ENCODE measurements at places on chromosomes 1 and 21. TPM values are rescaled to one million over a fixed set of nuclear protein-coding genes. Genes with fewer than 3 reads are reported as not detected.

SYTL1 gene
- total RNA-seq = 2.3 TPM

AK5 gene
- total RNA-seq = 1.2 TPM

DNA sequence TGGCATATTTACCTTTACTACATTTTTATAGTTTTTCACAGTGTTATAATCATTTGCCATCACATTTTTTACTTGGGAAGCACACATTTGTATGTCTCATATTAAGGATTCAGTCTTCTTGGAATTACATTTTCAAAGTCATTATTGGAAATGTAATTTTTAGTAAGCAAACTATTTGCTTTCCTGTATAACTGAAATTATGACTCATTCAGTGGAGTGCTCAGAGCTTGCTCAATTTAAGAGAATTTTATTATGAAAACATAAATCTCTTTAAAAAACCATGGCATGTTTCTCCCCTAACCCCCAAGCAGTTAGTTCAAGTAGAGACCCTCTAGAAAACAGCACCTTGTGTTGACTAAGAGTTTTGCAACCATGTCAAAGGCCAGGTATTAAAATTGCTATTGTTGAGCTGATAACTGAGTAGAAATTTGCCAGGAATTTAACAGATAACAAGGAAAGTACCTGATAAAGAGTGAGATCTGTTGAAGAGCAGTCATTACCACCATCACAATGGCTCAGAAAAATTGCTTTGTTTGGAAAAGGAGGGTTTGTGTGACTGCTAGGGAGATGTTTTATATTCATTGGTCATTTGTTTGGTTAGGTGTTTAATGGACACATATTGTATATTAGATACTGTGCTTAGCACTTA is 105.9 kb downstream of the KCNK2 start:
- DNase-seq = no peak

GRCh38 chr1:183030053-183030452 is 6.8 kb downstream of the LAMC1 start:
- DNase-seq = no peak

GRCh38 chr1:229368347-229368746 is 25.5 kb upstream of the CCSAP start:
- DNase-seq = no peak

DNA sequence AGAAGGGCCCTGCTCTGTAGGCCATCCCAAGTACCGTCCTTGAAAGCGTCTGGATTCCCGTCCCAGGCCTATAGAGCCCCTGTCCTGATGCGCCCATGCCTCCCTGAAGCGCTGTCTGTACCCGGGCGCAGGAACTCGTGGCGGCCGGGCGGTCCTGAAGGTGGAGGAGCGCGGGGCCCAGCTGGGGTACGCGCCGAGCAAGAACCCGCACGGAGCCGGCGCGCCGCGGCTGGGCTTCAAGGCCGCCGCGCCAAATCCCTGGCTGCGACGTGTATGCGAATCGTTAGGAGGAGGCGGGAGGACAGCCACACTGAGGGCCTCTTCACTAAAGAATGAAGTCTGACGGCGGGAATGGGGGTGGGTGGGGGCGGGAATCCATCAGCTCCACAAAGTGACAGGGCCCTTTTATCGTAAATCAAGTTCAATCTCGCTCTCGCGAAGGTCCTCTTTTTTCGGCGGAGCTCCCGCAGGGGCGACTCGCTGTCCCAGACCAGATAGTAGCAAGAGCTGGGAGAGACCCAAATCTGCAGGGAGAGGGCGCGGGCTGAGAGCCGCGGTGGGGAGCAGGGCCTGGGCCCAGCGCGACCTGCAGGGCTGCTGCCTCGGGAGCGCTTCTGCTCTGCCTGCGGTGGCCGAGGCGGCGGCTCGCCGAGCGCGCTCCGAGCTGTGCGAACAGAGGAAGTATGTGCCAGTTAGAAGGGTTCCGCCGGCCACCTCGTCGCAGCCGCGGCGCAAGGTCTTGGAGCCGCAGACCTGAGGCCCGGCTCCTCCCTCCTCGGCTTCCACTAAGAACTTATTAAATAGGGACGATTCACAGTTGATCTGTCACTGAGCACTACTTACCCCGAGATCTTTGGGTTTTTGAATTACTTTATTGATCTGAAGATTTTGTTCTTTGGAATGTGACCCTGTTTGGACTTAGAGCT is 10.4 kb downstream of the BARHL2 start:
- peak; percentile 36 for DNase-seq

TNFRSF14 gene
- total RNA-seq = 20.6 TPM

DNA sequence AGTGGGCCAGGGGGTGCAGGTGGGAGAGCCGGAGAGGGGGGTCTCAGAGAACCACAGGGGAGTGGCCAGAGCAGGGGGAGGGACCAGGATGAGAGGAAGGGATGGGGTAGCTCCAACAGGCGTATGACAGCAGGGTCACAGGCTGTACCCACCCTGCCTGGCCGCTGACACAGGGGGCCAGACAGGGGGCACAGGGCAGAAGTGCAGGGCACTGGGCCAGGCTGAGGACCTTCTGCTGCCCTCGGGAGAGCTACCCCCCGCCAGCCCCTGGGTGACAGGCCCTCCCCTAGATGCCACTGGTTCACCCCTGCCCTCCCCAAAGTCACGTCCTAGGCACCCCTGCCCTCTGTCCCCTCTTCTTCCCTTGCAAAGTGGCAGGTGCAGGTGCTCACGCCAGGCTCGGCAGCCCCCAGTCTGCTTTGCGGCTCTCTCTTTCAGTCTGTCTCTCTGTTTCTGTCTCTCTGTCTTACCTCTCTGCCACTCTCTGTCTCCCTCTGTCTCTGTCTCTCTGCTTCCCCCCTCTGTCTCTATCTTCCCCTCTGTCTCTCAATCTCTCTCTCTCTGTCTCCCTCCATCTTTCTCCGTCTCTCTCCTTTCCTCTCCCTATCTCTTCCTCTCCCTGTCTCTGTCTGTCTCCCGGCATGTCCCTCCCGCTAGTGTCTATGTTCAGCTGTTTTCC is 48.5 kb downstream of the WNT9A start:
- DNase-seq = peak; percentile 6

GRCh38 chr1:172070055-172070454 is 228.8 kb downstream of the DNM3 start:
- no peak for DNase-seq

DNA sequence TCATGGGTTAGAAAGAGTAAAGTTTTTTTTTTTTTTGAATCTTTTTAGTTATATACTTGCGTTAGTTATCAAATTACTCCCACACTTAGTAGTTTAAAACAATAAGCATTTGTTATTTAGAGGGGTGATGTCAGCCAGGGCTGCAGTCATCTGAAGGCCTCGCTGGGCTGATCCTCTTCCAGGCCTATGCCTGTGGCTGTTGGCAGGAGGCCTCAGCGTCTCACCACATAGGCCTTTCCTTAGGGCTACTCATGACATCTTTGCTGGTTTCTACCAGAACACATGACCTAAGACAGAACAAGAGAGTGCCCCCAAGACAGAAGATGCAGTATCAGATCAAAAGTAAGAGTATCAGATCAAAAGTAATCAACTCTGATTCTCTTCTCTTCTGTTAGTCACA is 167.4 kb downstream of the HHAT start:
- peak; percentile 83 for DNase-seq

GRCh38 chr1:21828506-21829210 is 16.6 kb downstream of the LDLRAD2 start:
- DNase-seq = no peak

NECTIN4 gene
- not detected for total RNA-seq

- no peak for DNase-seq
Measured at GRCh38 chr1:154616659-154617345, 8.8 kb upstream of the ADAR start.

- DNase-seq = no peak
Measured at GRCh38 chr1:217149791-217150190, 426.6 kb upstream of the ESRRG start.

GRCh38 chr1:15053153-15053552 is 100.4 kb upstream of the TMEM51 start:
- DNase-seq = peak; percentile 23

CLEC20A gene
- total RNA-seq = not detected

SLC6A9 gene
- 1.5 TPM for total RNA-seq

GRCh38 chr1:1324084-1324523 is 356 bp downstream of the INTS11 start:
- DNase-seq = no peak

- no peak for DNase-seq
Measured at GRCh38 chr1:172870901-172871606, 179.7 kb downstream of the TNFSF18 start.

DNA sequence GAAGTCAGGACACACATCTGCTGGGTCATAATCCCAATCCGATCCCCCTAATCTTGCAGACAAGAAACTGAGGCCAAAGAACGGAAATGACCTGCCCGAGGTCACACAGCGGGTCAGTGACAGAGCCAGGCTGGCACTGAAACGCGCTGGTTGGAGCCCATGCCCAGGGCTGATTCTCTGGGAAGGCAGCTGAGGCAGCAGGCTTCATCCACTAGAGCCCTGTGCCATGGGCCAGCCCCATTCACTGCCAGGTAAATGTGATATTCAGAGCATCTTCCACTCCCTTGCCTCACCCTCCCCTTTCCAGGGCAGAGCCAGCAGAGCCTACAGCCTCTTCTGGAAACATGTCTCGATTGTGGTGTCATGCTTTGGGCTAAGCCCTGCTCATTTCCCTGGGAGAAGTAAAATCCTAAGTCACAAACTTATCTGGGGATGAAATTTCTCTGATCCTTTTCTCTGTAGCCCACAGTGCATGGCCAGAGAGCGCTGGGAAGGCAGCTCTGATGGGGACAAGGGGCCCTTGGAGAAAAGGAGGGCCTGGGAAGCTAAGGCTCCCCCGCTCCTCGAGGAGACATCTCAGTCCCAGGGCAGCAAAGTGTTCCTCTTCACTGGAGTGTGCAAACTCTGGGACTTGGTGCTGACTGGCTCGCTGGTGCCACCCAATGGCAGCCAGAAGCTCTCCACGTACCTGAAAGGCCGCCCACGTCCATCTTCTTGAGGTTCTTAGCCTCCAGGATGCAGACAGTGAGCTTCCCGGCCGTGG is 110.4 kb downstream of the SYT2 start:
- peak; percentile 86 for DNase-seq

DNA sequence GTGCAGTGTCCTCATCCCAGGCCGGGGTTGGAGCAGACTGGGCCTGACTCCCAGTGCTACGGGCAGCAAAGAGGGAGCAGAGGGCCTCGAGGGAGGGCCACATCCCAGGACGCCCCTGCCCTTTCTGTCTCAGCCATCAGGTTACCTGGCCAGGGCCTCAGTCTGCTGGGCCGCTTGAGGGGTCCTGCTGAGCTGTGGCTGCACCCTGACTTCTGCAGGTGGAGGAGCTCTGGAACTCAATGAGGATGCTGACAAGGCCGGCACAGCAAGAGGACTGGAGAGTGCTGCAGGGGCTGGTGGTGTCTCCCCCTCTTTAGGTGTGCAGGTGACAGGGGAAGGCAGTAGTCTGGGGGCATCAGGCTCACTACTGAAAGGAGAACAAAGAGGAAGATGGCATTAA is 3.3 kb downstream of the ZNF692 start:
- DNase-seq = no peak

GRCh38 chr1:90133133-90133532 is 138.2 kb downstream of the ZNF326 start:
- DNase-seq = no peak

DNA sequence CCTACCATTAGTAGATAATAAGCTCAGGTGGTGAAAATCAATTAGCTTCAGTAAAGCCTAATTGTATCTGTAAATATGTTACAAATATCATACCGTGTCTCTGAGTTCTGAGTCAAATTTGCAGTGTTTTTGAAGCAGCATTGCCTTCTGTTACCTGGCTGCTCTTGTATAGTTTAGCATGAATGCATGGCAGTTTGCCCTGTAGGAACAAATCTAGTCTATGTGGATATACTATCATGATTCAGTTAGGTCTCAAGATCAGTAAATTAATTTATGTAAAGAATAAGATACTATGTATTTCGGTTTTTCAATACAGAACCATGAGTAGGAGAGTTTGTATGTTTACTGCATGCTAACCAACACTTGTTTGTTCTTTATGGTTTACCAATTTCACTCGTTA is 240.6 kb upstream of the C1orf105 start:
- DNase-seq = no peak

CDK18 gene
- total RNA-seq = 141 TPM

HPDL gene
- 0.56 TPM for total RNA-seq

DNA sequence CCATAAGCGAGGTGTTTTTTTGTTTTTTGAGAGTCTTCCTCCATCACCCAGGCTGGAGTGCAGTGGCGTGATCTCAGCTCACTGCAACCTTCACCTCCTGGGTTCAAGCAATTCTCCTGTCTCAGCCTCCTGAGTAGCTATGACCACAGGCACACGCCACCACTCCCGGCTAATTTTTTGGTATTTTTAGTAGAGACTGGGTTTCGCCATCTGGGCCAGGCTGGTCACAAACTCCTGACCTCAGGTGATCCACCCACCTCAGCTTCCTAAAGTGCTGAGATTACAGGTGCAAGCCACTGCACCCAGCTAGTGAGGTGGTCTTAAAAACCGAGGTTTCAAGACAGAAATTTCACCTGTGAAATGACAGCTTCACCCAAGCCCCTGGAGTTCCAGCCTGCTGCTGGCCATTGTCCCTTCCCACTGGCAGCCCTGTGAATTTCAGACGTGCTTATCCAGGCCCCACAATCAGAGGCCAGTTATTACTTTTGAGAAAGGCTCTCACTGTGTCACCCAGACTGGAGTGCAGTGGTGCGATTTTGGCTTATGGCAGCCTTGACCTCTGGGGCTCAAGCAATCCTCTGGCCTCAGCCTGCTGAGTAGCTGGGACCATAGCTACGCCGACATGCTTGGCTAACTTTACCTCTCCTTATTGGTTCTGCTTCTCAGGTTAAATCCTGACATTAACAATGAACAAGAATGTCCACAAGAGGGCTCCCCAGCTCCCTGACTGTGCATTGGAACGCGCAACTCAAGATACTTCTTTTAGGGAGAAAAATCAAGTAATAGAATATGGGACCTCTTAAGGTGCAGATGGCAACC is 19.4 kb downstream of the ENO1 start:
- no peak for DNase-seq

DNA sequence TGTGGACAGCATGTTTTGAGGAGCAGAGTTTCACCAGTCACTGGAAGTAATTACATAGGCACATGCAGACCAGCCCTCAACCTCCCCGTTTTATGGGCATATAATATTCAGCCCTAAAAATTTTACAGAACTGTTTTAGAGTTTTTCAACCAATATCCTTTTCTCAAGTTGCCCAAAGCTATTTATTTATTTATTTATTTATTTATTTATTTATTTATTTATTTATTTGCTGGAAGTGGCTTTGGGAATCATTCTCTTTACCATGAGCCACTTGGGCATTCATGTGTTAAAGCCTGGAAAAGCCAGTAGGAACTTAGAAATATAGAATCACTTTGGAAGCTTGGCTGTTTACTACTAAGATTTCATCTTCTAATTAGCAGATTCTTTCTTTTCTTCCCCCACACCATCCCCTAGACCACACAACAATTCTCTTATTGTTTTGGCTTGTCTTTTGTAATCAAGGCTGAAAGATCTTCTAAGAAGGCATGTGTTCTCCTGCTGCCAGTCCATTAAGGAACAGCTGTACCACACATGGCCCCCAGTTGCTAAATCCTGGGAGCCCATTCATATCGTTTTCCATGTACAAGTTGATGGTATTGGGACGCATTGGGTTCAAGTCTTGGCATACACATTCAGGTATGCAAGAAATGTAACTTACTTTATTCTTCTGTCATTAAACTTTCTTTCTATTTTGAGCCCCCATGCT is 220.0 kb downstream of the PAPPA2 start:
- no peak for DNase-seq

- DNase-seq = no peak
Measured at GRCh38 chr1:50027794-50028193, 4.0 kb upstream of the AGBL4 start.

- no peak for DNase-seq
Measured at GRCh38 chr1:226534645-226535044, 13.9 kb upstream of the STUM start.
